ENCODE measurements at places on chromosomes 1 and 21.

DNA sequence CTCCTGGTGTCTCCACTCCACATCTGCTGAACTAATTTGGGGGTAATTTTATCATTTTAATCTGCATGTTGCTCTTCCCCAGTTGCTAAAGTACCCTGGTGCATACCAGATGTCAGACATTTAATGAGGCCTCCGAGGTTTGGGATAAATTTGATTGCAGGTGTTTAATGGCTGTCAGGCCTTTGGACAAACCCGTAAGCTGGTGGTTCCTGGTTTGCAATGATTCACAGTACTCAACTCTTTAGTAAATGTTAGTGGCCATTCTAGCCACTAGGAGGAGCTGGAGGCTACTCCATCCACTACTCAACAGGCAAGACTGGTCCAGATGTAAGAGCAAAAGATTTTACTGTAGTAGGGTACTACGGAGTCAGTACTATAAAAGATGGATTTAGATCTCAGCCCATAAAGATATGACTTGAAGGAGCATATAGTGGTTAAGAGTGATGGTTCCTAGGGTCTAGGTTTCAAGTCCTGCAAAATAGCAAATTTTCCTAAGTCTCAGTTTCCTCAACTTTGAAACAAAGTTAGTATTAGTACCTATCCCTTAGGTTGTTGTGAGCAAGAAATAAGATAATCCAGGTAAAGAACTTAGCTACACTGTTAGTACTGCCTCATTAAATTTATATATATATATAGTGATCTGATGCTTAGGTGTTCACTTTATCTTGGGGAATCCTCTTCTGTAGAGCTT is 132.8 kb downstream of the SNX7 start:
- DNase-seq: peak; percentile 3

DNA sequence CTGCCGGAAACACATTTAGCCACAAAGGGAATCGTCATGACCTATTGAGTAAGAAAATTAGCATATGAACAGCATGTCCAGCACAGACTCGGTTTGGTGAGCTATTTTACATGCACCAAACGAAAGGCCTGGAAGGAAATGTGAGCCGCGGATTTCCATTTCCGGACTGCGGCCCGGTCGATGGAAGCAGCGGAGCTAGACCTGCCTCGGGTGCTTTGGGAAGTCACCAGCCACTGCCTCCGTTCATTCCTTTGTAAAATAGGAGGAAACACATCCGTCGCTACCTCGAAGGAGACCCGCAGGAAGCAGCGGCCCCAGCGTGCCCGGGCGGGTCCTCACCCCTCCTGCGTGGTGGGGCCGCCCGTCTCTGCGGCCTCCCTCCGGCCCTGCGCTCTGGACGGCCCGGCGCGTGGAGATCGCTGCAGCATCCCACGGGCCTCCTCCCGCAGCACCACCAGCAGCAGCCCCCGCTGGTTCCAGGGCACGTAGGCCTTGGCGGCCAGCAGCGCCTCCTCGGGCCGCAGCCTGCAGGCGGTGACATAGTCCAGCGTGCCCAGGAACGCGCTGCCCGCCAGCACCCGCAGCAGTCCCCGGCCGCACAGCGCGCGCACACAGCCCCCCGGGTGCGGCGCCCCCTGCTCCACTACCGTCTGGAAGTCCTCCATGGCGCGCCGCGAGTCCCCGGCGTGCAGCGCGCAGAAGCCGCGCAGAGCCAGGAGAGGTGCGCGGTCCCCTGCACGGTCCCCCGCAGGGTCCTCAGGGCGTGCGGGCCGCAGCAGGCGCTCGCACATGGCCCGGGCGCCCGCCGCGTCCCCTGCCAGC is 12.1 kb downstream of the TTC34 start:
- no peak for DNase-seq

GRCh38 chr1:113394863-113395259 is 4.5 kb downstream of the MAGI3 start:
- DNase-seq: no peak

DNA sequence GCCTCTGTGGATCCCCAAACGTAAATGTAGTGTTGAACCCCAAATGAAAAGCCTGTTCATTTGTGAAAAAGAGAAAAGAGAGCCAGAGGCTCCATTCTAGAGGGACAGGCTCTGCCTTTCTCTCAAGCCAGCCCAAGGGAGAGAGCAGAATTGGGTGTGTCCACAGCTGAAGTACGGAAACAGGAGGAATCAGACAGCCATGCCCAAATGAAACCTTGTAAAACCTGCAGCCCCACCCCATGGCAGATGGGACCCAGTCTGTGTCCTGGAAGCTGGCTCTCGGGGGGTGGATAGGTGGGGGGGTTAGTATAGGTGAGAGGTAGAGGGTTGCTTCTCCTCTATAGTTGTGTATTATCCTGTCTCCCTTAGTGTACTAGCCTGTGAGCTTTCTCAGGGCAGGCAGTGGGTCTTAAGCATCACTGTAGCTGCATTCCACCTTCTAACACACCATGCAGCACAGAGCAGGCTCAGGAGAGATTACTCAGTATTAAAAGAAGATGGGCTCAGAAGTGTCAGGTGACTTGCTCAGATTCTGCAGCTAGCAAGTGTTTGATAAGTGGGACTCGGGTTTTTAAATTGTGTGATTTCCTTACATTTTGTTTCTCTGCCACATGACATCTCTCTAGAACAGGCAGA is 67.4 kb upstream of the SIPA1L2 start:
- DNase-seq: no peak

DNA sequence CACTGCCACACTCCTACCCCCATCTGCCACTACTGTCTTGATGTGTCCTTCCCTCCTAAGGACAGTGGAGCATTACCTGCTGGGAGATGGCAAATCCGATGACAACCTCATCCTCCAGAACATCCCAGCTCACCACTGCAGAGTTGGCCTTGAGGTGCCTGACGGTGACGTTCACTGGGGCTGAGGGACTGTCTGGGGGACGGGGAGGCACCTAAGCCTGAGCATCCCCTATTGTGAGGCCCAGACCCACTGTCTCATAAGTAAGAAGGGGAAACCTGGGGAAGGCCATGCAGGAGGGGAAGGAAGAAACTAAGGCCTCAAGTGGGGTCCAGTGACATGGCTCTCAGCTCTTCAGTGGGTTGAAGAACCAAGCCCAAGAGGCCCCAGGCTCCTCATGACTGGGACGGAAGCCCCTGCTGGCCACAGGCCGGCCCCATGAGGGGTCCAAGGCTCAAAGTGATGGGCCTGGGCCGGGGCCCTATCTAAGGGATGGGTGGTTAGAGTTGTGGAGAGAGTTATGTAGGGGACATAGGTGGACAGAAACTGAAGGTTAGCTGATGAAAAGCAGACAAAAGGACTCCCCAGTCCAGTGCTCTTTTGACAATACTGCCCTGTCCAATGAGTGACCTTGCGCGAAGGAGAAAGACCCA is 1.8 kb downstream of the FNDC5 start:
- DNase-seq: no peak

- no peak for DNase-seq
Measured at GRCh38 chr1:203692565-203693470, 66.2 kb downstream of the ATP2B4 start.

GRCh38 chr1:98565951-98566350 is 95.6 kb upstream of the SNX7 start:
- DNase-seq: no peak

DNA sequence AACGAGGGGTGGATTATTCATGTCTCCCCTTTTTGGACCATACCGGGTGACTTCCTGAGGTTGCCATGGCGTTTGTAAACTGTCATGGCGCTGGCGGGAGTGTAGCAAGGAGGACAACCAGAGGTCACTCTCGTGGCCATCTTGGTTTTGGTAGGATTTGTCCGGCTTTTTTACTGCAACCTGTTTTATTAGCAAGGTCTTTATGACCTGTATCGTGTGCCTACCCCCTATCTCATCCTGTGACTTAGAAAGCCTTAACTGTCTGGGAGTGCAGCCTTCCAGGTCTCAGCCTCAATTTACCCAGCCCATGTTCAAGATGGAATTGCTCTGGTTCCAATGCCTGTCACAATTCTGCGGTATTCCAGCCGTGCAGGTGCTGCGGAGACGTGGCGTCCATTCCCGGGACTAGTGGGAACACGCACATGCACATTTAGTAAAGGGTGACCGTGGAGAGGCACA is 40.2 kb upstream of the ZNF496 start:
- DNase-seq: no peak

DNA sequence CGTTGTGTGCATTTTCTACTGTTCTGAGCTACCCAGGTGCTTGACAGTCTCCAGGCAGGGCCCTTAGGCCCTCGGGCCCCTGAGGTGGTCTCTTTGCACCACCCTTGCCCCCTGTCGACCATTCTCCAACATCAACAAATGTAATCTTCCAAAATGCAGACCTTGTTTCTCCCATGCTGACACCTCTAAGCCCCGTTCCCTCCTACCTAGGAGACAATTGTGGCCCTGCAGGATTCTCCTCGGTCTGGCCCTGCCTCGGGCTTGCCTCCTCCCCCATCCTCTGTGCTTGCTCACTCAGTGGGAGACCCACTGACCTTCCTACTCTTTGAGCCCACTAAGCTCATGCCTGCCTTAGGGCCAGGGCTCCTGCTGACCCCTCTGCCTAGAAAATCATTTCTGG is 104.2 kb upstream of the TARDBP start:
- no peak for DNase-seq

- no peak for DNase-seq
Measured at GRCh38 chr1:26831059-26831458, 4.6 kb downstream of the ZDHHC18 start.

- DNase-seq: no peak
Measured at GRCh38 chr1:241817331-241817792, 30.6 kb upstream of the EXO1 start.

DNA sequence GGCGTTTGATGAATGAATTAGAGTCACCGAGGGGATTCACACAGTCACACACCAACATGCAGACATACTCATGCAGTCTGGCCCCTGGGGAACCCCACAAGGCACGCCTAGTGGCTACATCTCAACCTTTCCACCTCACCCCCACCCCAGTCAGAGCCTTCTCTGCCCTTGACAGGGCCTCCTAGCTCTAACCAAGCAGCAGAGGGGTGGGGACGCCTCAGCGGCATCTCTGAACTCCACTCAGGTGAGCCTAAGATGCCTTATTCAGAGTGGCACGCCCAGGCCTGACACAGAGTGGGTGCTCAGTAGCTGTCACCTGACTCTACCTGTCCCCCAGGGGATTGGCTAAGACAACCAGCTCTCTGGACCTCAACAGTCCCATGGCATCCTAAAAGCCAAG is 3.7 kb upstream of the SDC3 start:
- no peak for DNase-seq

GRCh38 chr1:67646145-67647035 is 38.6 kb upstream of the GADD45A start:
- DNase-seq: no peak

GRCh38 chr1:230242326-230242725 is 175.3 kb downstream of the GALNT2 start:
- DNase-seq: no peak

- DNase-seq: no peak
Measured at GRCh38 chr1:26684763-26685508, 10.9 kb upstream of the ARID1A start.

- no peak for DNase-seq
Measured at GRCh38 chr1:41360074-41360785, 1.0 kb upstream of the FOXO6 start.

- DNase-seq: no peak
Measured at GRCh38 chr1:66510407-66510806, 23.5 kb upstream of the SGIP1 start.

DNA sequence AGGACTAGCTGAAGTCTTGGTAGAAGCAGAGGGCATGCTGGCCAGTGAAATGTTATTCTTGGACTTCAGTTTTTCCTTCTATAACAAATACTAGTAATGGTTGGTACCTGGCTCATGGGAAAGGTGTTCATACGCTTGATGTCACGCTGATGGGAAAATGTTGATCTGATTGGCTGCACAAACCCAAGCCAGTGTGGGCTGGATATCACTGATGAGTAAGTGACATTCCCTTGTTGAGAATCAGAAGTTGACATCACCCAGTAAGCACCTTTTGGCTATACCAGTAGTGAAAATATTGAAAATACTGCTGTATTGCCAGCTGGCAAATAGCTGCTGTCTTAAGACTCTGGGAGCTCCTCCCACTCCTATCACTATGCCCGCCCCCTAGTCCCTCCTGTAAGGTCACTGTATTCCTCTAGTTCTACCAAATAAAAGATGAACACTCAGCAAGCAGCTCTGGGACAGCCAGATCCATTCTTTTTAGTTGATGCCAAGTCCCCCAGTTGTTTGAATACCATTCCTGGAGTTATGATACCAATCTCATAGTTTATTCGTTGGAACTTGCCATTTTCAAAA is 168.2 kb downstream of the GRIK1 start:
- DNase-seq: no peak

DNA sequence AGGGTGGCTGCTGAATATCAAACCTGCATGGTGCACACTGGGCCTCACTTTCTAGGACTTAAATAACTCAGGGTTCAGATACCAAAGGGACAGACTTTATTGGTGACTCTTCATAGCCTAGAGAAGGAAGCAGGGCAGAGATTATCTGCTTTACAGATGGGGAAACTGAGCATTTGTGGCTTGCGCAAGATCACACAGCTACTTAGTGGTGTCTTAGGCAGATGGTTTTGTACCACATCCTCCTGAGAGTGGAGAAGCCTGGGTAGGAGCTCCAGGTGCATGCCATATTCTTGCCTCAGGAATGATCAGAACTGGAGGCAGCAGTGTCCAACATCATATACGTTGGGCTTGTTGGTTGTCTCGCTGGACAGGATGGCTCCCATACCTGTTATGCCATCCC is 6.8 kb upstream of the DPH2 start:
- DNase-seq: no peak

GRCh38 chr1:114517348-114517747 is 6.3 kb upstream of the TRIM33 start:
- DNase-seq: no peak

DNA sequence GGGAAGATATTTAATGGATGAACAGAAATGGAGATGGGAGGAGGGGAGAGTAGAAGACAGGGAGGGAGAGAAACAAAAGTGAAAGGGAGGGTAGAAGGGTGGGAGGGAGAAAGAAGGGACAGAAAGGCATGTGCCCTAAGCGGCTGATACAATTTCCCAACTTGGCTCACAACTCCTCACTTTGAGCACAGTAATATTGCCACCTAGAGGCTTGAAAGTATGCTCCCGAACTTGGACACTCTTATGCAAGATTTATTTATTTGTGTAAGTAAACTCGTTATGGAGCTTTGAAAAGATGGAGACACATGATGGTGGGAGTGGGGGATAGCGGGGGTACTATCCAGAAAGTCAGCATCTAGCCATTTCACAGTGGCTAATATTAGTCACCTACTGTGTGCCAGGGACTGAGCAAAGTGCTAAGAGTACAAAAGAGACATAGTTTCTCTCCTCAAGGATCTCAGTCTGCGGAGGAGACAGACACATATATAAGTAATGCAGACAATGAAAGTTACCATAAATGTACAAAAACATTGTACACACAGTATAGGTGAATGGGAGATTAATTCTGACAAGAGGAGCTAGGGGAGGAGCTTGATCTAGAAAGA is 189.7 kb downstream of the SEC16B start:
- no peak for DNase-seq

- no peak for DNase-seq
Measured at GRCh38 chr1:17559615-17560419, 20.3 kb downstream of the ARHGEF10L start.

- peak; percentile 71 for DNase-seq
Measured at GRCh38 chr1:35883635-35884101, 659 bp downstream of the AGO1 start.

GRCh38 chr1:240093120-240093961 is 1.7 kb downstream of the FMN2 start:
- no peak for DNase-seq

Measured in stimulated activated effector memory CD8-positive, alpha-beta T cell treated with anti-CD3 and anti-CD28 coated beads, Interleukin-12 subunit alpha, Interleukin-12 subunit beta, amount 100 ng/mL, for 72 hours (primary cell).